CD4-positive, alpha-beta T cell treated with Interleukin-2 at 100 ng/mL for 4 hours (primary cell): ENCODE measurements at places on chromosomes 6 and 20.

DNA sequence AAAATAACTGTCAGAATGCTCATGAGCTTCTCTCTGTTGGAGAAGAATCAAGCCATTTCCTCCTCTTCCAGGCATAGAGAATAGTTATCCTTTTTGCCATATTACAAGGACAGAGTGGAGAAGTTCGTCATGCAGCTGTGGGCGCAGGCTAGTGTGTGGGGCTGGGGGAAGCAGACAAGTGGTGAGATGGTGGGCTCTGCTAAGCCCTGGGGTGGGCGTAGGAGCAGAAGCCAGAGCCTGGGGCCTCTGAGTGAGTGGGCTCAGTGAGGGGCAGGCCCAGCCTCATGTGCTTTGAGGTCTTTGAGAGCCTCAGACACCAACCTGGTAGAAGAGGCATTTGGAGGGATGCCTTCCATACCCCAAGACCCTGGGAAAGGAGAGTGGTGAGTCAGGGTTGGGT is 19.4 kb downstream of the ARID1B start:
- no peak for DNase-seq

GRCh38 chr6:111747829-111748228 is 125.4 kb downstream of the FYN start:
- DNase-seq = no peak

DNA sequence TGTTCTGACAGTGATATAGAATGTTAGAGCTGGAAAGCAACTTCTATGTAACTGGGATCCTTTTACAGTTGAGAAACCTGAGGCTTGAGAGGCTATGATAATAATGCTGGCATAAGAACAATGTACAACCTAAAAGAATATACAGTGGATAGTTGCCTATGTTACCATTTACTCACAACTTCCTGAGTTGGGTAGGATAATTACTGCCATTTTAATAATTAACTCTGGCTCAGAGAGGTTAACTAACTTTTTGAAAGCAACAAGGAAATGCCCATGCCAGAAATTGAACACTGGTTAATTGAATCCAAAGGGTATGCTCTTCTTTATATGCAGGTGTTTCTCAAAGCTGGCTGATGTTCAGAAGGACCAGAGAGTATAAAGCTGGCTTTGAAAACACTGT is 530.7 kb upstream of the MAP3K7 start:
- DNase-seq = no peak

GRCh38 chr6:27280064-27280539 is 32.0 kb downstream of the POM121L2 start:
- DNase-seq = no peak

- no peak for DNase-seq
Observed at GRCh38 chr20:57678340-57678739, 31.5 kb downstream of the PMEPA1 start.

DNA sequence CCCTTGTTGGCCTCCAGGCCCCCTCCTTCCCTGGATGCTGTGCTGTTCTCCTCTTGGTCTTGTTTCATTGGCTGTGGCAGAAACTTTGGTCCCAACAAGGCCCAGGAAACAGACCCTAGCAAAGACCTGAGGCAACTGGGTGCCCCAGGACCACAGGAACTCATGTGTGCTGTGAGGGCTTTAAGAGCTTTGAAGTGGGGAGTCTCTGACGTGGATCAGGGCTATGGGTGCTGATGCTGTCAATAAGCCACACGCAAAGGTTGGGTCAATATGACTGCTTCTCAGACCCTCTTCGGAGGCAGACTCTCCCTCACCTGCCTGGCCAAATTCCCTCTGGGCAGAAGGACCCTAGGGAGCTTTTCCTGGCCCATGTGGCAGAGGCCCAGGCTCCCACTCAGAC is 91.5 kb upstream of the MLN start:
- DNase-seq = no peak

DNA sequence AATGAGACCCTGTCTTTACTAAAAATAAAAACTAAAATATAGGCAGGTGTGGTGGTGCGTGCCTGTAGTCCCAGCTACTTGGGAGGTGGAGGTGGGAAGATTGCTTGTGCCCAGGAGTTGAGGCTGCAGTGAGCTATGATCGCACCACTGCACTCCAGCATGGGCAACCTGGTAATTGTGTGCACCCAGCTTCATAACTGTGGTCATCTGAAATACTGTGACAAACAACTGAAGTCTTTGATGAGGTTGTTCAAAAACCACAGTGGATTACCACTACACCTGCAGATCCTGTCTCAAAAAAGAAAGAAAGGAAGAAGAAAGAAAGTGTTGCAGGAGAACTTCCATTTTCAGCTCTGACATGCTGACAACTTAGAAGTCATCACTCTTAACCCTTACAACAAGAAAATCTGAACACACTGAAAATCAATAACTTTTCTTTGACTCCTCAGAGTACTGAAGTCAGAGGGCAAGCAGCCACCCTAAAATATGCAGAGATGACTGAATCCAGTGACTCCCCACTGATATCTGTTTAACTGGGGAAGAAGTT is 13.8 kb upstream of the ZBP1 start:
- DNase-seq = peak; percentile 38

DNA sequence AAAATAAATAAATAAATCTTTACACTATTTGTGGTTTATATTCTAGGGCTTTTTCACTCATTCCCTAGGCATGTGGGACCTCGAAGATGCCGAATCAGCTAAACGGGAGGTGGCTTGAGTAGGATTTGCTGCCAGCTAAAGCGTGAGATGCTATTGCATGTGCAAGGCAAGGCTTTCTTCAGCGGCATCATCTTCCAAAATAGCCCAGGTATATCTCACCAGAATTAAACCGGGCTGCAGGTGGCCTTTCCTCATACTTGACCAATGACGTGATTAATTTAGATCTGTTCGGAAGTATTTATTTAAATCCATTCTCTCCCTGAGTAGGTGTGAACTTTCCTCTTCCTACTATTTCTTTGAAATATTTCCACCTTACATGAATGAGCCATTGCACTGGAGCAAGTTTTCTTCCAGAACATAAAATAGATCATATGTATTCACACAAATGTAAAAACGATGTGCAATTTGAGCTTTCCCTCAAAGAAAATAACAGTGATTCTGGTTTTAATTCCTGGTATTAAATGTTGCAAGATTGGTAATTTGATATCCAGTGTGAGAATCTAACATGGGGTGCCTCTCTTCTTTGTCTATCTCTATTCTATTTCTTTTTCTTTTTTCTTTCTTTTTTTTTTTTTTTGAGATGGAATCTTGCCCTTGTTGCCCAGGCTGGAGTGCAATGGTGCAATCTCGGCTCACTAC is 24.3 kb upstream of the ZNF217 start:
- DNase-seq = no peak

DNA sequence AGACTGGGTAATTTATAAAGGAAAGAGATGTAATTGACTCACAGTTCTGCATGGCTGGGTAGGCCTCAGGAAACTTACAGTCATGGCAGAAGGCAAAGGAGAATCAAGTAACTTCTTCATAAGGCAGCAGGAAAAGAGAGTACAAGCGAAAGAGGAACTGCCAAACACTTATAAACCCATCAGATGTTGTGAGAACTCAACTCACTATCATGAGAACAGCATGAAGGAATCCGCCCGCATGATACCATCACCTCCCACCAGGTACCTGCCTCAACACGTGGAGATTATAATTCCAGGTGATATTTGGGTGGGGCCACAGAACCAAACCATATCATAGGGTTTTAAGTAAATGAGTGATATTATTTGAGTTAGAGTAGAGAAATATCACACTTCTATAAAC is 189.3 kb downstream of the TSHZ2 start:
- no peak for DNase-seq

- DNase-seq = no peak
Observed at GRCh38 chr20:20931024-20931423, 175.1 kb downstream of the LINC00237 start.

DNA sequence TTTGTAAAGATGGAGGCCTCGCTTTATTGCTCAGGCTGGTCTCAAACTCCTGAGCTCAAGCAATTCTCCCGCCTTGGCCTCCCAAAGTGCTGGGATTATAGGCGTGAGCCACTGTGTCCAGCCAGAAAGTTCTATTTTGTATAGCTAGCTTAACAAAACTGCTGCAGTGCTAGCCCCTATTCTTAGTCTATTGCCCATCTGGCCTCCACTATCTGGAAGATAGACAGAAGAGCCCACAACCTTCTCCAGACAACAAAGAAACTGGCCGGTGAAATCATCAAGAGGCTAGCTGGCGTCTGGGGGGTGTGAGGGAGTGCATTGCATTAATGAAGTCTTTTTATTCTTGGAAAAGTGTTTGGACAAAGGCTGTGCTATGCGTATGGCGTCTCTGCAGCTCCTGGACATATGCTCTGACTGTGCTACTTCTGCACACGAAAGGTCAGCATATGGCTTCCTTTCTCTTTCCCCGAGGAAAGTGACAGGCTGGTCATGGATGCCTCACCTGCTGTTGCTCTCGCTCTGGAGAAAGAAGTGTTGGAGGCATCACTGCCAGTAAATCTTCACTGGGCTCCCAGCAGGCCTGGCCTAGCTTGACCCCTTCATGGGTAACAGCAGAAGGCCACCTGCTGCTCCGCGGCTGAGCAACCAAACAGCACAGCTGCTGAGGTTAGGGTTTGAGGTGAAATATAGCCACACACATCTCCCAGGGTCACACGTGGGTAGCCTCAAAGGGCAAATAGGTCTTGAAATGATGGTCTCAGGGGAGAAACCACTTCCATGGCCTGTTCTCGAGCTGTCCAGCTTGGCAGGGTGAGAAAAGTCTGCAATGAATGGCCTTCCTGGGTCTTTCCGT is 95.1 kb upstream of the IYD start:
- no peak for DNase-seq

DNA sequence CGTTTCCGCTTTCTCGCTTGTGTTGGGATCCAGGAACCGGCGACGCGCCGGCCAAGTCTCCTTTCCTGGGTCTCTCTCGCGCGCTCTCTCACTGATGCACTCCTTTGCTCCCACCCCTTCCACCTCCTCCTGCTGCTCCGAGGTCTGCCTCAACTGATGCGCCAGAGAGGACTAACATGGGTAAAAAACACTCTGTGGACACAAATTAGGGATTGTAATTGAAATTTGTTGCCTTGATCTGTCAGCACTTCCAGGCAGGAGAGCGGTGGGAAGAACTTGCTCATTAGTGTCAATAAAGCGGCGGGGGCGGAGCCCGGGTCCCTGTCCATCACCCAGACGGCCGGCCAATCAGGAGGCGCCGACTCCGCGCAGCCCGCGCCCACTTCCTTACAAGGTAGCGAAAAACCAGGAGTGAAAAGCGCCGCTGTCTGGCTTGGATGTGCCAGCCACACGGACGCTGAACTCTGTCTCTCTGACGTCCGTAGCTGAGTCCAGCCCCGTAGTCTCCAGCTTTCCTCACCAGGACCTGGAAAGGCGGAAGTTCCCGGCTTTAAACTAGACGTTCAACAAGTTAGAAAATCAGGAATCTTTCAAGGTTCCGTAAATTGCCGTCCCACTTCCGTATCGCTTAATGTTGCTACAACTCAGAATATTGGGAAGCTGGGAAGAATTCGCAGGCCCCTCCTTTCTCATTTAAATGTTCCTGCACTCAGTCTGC is at the start of gene TBX18:
TSS of gene TBX18 (minus strand) at position 267 of the 718 bp plus-strand sequence. CDS start 417 bp downstream, outside the sequence.
- no peak for DNase-seq

DNA sequence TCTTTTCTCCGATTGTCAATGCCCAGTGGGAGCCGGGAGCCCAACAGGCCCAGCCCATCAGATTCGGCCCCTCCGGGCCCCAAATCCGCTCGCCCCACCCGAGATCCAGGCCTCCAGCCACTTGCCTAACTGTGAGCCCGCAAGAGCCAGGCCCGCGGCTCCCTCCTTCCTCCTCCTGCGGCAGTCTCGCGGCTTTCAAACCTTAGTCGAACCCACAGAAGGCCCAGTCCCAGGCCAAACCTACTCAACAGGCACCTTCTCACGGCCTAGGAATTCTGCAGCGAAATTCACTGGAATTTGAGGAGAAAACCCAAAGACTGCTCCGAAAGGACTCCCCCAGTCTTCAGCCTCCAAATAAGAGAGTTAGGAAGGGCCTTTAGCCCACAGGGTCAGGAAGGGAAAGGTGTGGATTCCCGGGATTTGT is 2.8 kb upstream of the TFAP2A start:
- DNase-seq = no peak

DNA sequence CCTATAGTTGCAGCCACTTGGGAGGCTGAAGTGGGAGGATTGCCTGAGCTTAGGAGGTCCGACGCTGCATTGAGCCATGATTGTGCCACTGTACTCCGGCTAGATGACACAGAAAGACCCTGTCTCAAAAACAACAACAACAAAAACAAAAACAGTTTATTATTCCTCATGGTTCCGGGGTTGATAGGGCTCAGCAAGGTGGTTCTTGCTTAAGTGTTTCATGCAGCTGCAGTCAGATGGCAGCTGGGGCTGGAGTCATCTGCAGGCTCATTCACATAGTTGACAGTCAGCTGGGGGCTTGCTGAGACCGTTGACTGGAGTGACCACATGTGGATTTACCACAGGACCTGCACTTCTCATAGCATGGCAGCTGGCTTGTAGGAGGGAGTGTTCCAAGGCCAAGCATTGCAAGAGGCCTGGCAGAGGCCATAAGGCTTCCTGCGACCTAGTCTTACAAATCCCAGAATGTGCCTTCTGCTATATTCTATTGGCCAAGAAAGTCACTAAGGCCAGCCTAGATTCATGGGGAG is 28.9 kb upstream of the NNAT start:
- no peak for DNase-seq

DNA sequence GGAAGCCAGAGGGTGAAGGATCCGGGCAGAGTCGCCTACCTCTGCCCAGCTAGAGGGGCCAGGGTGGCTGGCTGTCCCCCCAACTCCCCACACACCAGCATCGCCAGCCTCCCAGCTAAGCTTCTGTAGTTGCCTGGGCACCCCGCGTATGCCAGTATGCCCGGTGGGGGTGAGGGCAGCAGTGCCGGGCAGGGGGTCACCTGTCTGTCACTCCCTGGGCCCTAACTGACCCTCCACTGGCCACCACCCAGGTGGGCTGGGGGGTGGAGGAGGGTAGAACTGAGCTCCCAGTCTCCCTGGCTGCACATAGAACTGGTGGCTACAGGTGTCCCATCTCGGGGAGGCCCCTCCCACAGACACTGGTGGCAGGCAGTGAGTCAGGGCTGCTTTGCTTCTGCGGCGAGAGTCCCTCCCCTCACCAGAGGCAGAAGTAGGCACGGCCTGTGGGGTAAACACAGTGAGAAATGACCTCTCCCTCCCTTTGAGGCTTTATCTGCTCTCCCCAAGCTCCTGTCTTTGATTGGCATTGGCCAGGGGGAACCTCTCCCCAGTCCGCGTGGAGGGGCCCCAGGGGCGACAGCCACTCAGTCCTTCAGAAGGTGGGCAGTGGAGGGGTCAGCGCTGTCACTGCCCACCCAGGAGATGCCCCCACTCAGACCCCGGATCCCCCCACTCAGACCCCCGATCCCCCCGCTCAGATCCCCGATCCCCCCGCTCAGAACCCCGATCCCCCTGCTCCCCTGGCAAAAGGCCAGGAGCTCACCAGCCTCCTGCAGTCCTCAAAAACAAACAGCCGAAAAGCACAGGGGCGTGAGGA is 2.5 kb downstream of the NTSR1 start:
- peak; percentile 21 for DNase-seq

GRCh38 chr6:142909686-142910085 is 35.3 kb downstream of the HIVEP2 start:
- DNase-seq = peak; percentile 45

- no peak for DNase-seq
Observed at GRCh38 chr6:5894357-5894756, 112.4 kb downstream of the NRN1 start.
